Esophagus squamous epithelium (tissue), 5 donors: ENCODE measurements at places on chromosomes 6 and 20.

- DNase-seq, result no peak
Observed at GRCh38 chr6:157813750-157814455, 9.1 kb upstream of the SNX9 start.

DNA sequence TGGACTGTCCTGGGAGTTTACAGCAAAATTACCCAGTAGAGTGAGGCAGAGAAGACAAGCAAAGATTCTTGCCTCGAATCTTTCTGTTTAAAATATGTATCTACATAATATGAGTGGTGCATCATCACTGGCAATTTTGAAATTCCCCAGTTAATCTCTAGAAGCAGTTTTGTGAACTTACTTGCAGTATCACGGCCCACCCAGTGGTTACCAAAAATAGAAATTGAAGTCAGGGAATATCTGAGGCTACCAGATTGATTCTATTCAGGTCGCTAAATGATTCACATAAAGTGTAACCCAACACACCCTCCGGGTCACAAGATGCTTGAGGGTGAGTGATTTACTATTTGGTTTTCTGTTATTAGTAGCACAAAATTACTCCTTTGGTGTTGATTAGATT lies 111.9 kb downstream of the PPP1R14C start:
- DNase-seq, result no peak

DNA sequence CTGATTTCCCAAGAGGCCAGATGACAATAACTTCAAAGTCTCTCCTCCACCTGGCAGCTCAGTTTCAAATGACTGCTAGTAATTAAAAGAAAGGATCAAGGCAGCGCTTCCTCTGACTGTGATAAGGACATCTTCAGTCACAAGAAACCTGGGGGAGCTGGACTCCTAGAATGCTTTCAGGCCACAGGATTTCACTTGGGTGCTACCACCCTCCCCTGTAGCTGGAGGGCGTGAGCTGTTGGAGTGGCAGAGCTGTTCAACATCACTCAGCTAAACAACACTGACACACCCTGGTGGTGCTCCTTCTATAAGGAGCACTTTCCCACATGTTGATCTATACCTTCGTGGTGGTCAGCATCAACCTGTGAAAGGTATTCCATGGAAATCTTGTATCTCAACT lies 2.2 kb upstream of the CNR1 start:
- DNase-seq, result no peak

DNA sequence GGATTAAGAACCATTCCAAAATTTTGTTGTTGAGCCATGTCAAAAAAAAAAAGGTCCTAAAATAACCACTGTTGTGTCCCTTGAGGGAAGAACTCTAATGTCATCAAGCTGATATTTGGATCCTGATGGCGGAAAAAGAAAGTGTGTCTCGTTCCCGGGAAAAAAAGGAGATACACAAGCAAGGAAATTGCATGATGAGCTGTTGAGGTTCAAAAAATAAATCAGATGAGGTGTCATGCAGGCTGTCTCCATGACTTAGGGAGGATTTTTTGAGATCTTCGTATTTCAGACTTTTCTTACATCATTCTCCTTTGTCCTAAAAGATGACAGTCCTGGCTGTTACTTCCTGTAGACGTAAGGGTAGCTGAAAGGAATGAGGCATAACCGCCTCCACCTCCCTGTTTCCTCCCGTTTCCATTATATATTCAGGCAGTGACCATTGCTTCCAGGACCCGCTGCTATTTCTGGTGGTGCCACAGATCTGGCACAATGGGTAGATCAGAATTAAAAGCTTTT lies 117.3 kb upstream of the TNFAIP3 start:
- DNase-seq, result no peak

DNA sequence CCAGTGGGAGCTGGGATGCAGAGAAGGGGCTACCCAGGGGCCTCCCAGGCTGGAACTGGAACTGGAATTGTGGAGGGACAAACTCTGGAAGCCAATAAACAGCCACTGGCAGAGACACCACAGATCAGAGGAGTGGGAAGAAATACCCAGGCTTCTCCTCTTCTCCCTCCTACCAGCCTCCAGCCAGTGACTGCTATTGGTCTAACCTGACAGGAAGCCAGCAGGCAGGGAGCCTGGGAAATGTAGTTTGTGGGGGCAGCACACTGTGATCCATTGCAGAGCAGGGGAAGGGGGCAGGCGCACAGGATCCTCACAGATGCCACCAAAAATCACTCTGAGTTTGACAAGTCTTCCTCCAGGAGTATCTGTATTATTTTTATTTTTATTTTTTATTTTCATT lies 12.1 kb upstream of the MLN start:
- DNase-seq, result no peak

DNA sequence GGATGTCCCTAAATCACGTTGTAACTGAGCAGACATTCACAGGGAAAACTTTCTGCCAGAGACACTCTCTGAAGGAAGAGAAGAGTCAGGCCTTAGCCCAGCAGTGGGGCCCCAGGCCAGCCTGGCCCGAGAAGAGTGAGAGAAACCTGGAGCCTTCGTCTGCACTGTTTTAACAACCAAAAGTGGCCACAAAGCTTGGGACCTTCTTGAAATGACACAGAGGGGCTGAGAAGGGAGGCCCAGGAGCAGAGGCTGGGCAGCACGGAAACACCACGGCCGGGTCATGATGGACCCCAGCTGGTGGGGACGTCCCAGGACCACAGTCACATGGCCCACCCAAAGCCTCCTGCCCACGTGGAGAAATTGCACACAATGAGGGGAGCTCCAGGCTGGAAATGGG lies 126.8 kb upstream of the THBS2 start:
- DNase-seq, result no peak

DNA sequence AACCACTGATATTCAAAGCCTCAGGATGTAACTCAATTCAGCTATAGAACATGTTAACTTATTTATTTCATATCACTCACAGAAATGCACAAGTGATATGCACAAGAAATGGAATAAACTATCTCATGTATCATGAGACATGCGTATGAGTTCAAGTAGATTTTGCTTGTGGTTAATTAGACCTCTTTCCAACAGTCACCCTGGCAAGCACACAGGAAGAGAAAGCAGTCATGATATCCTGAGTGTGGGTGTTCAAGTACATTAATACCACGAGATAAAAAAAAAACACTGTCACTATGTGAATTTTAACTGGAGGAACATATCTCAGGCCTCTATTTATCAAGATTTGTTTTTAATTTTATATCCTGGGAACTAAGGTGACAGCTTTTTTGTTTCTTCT lies 64.2 kb downstream of the LAMP5 start:
- no peak for DNase-seq

DNA sequence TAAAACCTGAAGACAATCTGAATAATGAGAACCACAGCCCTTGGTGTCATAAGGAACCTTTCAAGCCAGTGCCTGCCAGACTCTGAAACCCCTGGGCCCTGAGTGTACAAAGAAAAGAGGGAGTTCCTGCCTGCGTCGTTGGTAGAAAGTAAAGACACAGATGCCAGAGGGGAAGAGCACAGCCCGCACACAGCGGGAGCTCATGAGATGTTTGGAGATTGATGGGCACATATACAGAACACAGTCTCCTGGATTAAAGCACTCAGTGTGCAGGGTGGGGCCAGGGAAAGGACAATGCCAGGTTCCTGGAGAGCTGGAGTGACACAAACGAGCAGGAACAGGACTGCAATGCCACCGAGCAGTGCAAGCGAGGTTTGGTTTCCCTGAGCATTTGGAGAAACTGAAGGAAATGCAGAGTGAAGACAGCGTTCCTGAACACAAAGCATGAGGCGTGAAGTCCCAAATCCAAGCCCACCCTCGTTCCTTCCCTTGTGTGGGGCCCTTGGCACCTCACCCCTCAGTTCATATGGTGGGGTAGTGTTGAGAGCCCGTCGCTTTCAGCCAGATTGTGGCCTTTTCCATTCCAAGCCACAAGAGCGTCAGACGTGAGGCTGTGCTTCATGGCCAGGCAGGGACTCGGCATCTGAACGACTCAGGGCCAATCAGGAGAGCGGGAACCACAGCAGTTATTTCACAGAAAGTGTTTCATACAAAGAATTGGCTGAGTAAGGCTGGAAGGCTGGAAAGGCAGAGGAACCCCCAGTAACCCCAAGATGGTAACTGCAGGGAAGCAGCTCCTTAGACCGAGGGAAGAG lies 41.0 kb upstream of the RPS6KA2 start:
- no peak for DNase-seq

DNA sequence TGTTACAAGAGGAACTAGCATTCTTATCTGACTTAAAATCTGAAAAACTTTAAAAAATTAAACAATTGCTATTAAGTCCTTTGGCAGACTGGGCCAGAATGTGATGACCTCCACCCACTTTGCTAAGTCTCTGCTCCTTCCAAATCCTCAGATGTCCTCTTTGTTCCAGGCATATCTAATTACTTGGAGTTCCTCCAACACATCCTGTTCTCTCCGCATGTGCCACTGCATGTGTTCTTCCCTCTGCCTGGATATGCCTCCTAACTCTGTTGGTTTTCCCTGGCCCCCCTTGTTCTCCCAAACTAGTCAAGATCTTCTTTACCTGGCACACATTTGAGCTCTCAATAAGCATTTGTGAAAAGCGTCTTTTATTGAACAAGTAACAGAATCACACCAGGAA lies 23.1 kb downstream of the ELOVL2 start:
- DNase-seq, result no peak

DNA sequence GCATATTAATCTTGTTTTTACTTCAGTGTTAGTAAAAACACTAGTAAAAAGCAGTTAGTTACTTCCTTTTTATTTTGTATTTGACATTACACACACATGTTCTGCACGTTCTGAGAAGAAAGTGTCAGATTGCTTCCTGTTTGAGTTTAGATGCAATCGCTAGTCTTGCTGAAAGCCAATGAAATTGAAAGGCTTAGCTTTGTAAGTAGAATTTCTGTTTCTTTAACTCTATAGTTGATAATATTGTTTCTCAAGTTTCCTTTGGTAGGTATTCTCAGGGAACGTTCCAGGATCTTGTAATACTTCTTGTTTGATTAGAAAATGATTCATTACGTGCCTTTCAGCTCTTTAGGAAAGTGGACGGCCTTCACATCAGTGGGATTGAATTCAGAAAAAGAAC lies 55.0 kb downstream of the CDKAL1 start:
- no peak for DNase-seq

GRCh38 chr6:144171406-144171805 lies 21.1 kb downstream of the STX11 start:
- no peak for DNase-seq

DNA sequence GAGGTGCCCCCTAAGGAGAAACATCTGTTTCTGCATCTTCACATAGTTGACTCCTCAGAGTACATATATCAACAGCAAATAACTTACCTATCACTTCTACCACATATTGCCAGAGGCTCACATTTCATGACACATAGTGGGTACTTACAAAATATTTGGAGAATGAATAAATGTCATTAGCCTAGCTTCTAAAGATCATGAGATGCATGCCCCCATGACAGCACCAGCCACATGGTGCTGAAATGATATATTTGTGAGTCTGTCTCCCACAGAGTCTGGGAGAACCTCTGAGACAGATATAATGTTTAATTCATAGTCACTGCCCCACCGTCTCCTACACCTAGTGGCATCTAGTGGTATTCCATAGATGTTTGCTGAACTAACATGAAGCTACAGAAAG lies 555.6 kb downstream of the KIF16B start:
- no peak for DNase-seq

- no peak for DNase-seq
Observed at GRCh38 chr20:31691646-31692275, 30.9 kb downstream of the BCL2L1 start.

- DNase-seq, result no peak
Observed at GRCh38 chr20:53126185-53126584, 154.0 kb downstream of the TSHZ2 start.

DNA sequence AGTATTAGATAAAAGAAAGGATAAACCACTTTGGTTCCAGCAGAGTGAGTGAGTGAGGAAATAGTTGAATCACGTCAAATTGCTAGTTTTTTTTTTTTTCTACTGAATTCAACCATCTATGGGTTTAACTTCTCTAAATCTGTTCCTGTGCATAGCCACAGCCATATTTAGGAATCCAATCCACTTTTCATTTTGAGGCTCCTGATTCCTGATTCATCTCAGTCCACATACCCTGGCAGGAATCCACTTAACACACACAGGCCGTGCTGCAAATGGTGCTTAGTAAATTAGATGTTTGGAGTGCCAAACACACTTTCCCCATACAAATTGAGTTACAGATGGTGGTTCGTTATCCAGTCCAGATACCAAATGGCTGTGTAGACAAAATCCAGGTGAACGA lies 220.3 kb downstream of the ALDH8A1 start:
- DNase-seq, result no peak

GRCh38 chr6:41487860-41488432 lies 58.2 kb upstream of the FOXP4 start:
- no peak for DNase-seq

DNA sequence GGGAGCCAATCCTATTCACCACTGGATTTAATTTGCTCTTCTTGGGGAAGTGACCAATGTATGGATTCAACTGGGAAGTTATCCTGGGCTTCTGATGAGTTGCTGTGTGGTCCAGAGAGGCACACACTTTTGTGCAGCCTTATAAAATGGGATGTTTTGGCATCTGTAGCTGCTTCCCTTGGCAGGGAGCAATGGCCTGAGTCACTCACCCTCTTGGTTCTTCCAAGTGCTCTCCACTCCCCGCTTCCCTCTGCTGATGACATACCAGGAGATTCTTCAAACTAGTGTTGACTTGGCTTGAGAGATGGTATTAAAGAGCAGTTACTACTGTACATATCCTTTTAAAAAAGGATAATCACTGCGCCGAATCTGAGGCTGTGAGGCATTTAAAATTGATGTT lies 105.8 kb downstream of the JARID2 start:
- DNase-seq, result no peak

DNA sequence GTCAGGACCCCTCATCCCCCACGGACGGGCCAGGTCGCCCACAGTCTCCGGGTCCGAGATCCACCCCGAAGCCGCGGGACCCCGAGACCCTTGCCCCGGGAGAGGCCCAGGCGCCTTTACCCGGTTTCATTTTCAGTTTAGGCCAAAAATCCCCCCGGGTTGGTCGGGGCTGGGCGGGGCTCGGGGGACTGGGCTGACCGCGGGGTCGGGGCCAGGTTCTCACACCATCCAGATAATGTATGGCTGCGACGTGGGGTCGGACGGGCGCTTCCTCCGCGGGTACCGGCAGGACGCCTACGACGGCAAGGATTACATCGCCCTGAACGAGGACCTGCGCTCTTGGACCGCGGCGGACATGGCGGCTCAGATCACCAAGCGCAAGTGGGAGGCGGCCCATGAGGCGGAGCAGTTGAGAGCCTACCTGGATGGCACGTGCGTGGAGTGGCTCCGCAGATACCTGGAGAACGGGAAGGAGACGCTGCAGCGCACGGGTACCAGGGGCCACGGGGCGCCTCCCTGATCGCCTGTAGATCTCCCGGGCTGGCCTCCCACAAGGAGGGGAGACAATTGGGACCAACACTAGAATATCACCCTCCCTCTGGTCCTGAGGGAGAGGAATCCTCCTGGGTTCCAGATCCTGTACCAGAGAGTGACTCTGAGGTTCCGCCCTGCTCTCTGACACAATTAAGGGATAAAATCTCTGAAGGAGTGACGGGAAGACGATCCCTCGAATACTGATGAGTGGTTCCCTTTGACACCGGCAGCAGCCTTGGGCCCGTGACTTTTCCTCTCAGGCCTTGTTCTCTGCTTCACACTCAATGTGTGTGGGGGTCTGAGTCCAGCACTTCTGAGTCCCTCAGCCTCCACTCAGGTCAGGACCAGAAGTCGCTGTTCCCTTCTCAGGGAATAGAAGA lies 978 bp downstream of the HLA-A start:
- DNase-seq, result no peak
